ENCODE measurements at places on chromosomes 12 and 14. TPM values are rescaled to one million over a fixed set of nuclear protein-coding genes. Genes with fewer than 3 reads are reported as not detected.

GRCh38 chr14:68271913-68272391, 452.4 kb downstream of the RAD51B start:
- DNase-seq = no peak

DNA sequence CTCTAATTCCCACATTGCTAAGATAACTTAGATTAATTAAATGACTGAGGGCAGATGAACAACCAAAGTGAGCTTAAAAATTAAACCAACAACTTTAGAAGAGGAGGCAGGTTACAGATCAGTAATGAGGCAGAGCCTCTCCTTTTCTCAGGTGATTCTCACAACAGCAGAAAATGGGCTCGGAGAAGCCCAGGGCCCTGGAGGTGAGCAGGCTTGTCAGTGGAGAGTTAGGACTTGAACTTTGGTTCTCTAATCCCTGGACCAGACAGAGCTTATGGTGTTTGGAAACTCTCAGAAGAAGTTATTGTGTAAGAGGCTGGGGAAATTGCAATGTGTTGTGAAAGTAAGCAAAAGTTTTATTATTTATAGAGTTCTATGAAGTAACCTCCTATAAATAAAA, 2.8 kb downstream of the TRHDE start:
- DNase-seq = peak; percentile 43

DNA sequence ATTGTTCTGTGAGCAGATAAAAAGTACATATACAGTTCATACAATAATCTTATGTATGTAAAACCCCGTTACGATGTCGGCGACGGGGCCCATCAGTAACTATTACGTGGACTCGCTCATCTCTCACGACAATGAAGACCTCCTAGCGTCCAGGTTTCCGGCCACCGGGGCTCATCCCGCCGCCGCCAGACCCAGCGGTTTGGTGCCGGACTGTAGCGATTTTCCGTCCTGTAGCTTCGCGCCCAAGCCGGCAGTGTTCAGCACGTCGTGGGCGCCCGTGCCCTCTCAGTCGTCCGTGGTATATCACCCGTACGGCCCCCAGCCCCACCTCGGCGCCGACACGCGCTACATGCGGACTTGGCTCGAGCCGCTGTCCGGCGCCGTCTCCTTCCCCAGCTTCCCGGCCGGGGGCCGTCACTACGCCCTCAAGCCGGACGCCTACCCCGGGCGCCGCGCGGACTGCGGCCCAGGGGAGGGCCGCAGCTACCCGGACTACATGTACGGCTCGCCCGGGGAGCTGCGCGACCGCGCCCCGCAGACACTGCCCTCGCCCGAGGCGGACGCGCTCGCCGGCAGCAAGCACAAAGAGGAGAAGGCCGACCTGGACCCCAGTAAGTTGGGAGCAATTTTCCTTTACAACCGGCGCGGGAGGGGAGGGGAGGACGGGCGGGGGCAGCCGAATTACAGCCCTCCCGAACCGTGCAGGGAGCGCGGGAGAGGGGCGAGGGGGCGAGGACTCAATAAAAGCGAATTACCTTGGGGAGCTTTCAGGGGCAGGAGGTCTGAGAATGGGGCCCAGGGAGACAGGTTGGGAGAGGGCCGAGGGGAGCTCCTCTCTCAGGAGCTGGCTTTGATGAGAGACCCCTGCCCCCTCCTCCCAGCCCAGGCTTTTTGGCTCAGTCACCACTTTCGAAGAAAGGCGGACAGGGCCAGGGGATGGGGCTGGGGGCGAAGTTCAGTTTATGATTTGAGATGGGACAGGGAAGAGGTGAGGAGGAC, at the start of gene HOXC9:
TSS of gene HOXC9 (plus strand) at position 46 of the 999 bp plus-strand sequence. CDS start at position 74, 28 bp downstream.
- no peak for DNase-seq

The SOCS2 gene
- total RNA-seq = 35.6 TPM

DNA sequence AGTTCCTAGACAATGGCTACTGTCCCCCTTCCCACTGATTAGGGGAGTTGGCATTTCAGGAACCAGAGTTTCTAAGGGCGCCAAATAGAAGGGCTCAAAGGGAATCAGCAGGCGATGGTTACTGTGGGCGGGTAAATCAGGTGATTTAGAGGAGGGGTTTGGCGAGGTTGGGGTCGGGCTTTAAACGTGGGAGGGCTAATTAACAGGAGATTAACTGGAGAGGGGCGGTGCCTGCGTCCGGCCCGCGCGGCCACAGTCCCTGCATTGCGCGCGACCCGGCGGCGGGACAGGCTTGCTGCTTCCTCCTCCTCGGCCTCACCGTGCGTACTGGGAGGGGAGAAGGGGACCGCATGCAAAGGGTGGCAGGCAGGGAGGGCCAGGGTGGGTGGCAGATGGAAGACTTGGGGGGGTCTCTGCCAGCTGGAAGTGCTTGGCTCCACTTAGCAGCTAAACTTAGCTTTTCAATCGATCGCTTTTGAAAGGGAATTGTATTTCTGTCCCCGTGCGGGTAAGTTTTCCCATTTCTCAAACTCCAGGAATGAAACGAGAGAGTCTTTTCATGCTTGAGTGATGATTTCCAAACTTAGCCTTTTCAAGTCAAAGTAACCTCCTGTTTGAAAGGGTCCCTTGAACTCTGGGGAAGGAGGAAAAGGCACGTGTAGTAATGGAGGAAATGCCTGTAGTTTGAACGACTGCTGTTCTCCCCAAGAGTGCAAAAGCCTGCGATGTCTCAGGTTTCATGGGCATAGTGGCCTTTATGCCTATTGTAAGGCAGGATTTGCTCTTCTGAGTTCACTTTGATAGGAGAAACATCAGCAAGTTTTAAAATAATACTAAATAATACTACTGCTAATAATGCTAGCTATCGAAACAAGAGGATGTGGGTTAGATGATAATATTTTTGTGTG, at the start of gene MGST1:
TSS of gene MGST1 (plus strand) at position 255 of the 908 bp plus-strand sequence. CDS start 6,608 bp downstream, outside the sequence.
- peak; percentile 28 for DNase-seq

The SERPINA1 gene
- 0.40 TPM for total RNA-seq

GRCh38 chr14:104892531-104893434, 27.7 kb downstream of the CEP170B start:
- no peak for DNase-seq

GRCh38 chr14:75127903-75128595, 1.2 kb upstream of the NEK9 start:
- no peak for DNase-seq

GRCh38 chr12:92634202-92634601, 68.6 kb upstream of the PLEKHG7 start:
- no peak for DNase-seq

The GPR137C gene
- total RNA-seq = 0.73 TPM

- no peak for DNase-seq
Measured at GRCh38 chr12:111798182-111798581, 31.4 kb downstream of the ALDH2 start.

DNA sequence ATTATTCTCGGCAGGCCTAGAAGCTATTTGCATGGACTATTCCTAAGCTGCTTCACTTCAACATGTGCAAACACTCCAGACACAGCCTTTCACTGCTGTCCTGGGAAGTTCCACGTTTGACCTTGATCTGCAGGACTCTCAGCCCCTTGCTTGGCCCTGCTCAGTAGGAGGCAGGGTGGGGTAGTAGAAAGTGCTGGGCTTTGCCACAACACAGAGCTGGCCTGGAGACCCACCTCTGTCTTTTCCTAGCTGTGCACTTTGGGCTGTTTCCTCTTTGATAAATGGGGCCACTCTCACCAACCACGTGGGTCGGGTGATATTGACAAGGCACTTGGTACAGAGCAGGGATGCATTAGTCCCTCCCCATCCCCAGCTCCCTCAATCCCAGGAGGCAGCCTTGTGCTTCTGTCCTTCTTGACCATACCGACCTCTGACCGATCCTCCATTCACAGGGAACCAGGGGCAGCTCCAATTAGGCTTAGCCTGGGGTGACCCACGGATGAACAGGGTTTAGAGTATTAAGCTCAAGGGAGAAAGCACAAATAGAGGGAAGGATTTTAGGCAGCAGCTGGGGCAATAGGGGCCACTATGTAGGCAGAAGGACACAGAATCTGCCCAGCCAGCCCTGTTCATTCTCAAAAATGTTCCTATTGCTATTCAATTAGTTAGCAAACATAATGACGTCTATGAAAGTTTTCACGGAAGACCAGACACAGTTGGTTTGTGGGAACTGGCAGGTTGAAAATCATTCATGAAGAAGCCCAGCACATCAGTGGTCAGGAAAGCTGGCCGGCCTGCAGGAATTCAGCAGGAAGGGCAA, 63.3 kb downstream of the SYNE3 start:
- no peak for DNase-seq

DNA sequence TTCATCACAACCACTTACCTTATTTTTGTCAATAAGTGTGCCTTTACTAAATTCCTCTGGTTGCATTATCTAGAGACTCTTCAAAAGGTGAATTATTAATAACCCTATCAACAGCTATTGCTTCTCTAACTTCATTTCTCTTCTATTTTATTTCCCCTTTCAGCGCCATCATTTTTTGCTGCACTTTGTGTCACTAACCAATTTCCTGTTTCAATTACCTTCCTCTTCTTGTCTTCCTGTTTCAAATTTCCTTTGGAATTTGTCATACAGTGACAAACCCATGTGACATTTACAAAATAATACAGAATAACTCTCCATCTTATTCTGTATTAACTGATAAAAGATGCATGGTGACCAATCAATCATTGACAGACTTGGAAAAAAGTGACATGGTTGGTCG, 12.2 kb upstream of the CLEC2A start:
- DNase-seq = no peak

DNA sequence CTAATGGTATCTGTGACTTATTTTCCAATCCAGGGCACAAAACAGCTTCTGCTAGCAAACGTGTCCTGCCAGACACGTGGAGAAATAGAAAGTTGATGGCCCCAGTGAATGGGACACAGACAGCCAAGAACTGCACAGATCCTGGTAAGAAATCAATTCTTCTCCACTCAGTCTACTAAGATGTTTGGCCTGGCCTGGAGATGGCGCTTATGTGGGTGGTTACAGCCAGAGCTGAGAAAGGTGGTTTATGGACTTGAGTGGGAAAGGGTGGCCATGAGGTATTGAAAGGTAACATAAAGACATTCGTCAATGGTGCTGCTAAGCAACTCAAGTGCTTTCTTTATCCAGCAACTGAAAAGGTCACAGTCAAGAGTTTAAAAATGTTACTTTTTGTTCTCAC, 2.9 kb downstream of the SLC24A4 start:
- no peak for DNase-seq

GRCh38 chr12:67593041-67593440, 55.5 kb upstream of the DYRK2 start:
- peak; percentile 50 for DNase-seq

GRCh38 chr12:10719482-10719881, 3.6 kb downstream of the YBX3 start:
- DNase-seq = no peak

The CATSPERB gene
- total RNA-seq = not detected

The NOS1 gene
- total RNA-seq = not detected

The DBX2 gene
- total RNA-seq = not detected
